ENCODE measurements at places on chromosomes 16 and 17.

DNA sequence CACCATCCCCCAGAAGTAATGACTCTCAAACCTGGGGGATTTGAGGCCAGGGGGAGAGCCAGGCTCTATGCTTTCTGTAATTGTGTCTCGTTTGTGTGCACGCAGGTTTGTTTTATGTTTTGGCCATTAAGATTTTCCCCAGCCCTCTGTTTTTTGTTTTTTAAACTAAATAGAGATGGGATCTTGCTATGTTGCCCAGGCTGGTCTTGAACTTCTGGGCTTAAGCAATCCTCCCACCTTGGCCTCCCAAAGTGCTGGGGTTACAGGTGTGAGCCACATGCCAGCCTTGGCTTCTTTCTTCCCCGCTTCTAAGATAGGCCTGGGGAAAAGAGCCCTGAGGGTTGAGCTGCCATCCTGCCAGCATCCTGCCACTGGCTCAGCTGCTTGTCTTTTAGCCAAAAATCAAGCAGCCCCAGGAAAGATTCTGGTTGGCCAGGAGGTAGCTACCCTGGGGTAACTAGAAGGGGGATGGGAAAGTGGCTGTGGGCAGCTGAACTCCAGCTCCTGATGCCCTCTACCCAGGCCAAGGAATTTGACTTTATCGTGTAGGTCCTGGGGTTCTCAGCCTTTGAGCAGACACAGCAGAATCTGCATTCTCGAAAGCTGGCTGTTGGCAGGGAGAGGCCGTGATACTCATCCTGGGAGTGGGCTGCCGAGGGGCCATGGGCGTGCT lies 18.4 kb downstream of the KDM8 start:
- no peak for DNase-seq

GRCh38 chr16:55706739-55707384 lies 51.1 kb downstream of the SLC6A2 start:
- no peak for DNase-seq

DNA sequence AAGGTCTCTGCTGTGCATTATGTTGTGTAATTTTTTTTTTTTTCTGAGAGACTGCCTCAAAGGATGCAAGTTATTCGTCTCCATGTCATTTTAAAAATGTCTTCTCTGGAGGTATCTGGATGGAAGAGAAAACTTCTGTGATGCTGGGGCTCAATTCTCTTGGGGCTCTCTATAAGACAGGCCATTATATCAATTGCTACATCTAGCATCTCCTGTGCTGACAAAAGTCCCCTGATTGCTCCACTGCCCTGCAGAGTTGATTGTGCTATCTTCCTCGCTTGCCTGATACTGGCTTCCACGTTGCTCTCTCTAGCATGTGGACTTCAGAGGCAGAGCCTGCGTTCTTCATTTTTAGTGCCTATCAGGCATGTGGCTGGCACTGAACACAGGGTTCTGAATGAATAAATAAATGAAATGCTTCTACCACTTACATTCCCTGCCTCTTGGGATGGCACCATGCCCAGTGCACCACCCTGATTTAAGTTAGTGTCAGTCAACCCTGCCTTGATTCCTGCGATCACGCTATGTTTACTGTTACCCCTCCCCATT lies 1035.5 kb upstream of the EEF2KMT start:
- DNase-seq: no peak

DNA sequence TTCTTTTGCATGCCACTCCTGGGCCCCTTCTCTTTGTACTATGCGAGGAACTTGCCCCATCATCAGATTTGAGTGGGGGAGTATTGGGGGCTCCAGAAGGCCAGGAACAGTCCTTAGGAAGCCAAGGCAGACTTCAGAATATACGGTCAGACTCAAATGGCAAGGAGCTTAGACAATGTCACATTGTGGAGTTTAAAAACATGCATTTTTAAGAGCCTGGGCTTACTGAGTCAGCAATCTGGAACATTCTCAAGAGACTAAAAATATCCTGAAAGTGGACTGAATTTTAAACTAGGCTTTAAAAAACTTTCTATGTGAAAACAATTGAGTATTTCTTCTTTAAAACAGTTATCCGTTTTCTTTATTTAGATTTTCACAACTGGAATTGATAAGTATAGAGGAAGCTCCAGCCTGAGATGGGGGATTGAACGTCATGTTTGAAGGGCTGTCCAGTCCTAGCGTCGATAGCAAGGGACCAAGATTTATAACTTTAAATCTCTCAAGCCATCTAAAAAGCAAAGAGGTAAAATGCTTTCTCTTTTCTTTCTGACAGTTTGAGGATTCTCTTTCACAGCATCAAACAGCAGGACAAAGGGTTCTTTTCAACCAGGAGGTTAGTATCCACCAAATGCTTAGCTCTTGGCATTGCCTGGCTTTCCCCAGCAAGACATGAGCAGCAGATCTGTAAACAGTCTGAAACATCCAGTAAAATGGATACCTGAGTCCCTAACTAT lies 45.8 kb upstream of the CDRT4 start:
- no peak for DNase-seq

DNA sequence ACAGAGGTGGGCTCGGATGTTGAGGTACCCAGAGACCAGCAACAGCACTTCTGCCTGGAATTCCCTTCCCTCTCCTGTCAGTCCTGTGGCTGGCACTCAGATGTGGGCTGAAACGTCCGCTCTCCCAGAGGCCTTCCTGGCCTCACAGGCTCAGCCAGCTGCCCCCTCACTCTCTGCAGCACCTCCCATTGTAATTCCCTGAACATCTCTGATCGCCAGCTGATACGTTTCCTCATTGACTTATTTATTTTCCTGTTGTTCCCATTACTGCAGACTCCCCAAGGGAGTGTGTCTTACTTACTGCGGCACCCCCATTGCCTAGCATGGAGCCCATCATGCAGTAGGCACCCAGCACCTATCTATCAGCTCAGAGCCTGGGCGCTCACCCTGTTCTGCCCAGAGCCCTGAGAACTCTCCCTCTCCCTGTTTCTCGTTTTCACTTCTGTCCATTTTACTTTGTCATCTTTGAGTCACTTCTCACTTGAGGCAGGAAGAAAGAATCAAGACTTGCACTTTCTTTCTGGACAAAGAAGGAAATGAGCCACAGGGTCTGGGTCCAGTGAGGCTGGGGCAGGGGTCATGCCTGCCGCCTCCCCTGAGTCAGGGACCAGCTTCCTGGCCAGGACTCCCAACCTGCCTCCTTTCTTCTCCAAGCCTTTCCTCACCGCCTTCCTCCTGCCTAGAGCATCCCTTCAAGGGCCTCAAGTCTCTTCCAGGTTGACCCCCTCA lies 10.2 kb downstream of the CDH5 start:
- DNase-seq: no peak

- no peak for DNase-seq
Measured at GRCh38 chr17:73297934-73298861, 13.6 kb downstream of the CDC42EP4 start.

- DNase-seq: no peak
Measured at GRCh38 chr17:78395155-78395554, 16.7 kb downstream of the PGS1 start.

DNA sequence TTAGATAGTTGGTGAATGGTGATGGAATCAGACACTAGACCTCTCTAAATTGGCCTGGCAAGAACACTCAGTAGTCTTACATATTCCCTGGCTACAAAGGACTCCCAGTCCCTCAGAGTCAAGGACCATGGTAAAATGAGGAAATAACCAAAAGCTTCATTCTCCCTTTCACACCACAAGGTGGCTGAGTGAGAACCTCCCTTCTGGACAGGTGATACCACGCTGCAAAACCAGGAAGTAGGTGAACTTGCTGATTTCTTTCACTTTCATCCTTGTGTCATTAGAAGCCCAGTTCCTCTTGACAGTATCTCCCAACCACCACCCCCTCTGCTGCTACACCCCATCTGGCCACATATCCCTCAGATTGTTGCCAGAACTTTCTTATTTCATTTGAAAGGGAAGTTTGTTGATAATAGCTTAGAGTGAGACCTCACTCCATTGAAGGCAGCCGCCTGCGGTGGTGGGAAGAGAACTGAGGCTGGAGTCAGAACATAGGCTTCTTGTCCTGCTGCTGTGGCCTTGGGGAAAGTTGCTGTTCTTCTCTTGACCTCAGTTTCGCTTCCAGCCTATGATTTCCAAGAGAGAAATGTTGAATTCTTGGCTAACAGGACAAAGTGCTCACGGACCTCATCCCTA lies 290.6 kb upstream of the CCL2 start:
- DNase-seq: no peak

DNA sequence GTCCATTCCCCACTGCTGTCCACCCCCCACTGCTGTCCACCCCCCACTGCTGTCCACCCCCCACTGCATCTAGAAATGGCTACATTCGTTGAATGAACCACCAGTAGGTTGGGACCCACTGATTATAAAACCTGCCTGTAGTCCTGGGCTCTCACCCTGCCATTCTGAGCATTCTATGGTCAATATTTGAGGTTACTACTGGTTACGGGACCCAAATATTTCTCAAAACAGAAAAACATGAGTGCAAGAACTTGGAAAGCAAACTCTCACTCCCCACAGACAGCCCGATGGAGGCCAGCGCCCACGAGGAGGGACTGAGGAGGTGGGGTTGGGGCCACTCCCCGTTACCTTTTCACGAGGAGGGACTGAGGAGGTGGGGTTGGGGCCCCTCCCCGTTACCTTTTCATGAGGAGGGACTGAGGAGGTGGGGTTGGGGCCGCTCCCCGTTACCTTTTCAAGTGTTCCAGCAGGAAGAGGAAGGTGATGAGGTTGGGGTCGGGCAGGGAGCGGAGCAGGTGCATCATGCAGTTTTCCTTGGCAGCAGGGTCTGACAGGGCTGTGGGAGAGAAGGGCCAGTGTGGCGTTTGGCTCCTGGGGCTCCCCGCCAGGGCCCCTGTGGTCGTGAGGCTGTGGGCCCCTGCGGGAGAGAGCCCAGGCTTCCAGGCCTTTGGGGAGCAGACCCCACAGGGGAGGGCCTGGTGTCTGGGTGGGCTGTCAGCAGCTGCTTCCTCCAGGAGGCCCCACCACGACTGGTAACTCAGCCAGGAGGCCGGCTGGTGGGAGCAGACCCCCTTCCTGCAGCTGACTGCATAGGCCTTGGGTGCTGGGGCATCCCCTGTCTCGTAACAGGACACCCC lies 12.5 kb downstream of the TIMM22 start:
- no peak for DNase-seq

- DNase-seq: no peak
Measured at GRCh38 chr17:81831563-81831956, 1.5 kb downstream of the MCRIP1 start.

GRCh38 chr17:1890758-1891450 lies 61.1 kb downstream of the RPA1 start:
- DNase-seq: no peak

DNA sequence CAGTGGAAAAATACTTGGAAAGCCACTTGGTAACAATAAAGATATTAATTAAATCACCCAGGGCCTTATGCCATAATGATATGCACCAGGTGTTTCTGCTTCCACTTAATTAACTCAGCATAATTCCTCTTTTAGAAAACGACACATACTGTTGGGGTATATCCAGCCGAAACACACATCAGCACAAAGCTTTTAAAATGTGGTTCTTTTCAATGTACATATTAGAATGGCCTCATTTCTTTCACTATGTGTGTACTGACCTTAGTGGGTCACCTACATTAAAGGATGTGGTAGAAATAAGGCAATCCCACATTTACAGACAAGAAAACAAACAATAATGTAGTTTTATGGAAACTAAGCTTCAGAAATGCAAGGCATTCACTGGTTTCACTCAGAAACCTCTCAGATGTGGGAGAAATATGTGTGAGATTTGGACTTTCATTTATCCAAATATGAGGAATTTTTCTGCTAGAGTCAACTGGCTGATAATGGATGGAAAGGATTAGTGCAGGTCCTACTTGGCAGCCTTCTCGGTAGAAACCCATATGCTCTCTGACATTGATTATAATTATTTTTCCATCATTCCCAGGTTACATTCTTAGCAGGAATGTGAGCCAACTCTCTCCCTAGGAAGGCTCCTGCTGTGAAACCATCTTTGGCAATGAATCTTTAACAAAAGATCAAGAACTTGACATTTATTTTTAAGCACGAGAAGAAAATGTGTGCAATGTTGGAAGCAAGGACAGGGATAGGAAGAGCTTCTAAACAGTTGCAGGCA lies 66.7 kb upstream of the DHX40 start:
- DNase-seq: no peak

DNA sequence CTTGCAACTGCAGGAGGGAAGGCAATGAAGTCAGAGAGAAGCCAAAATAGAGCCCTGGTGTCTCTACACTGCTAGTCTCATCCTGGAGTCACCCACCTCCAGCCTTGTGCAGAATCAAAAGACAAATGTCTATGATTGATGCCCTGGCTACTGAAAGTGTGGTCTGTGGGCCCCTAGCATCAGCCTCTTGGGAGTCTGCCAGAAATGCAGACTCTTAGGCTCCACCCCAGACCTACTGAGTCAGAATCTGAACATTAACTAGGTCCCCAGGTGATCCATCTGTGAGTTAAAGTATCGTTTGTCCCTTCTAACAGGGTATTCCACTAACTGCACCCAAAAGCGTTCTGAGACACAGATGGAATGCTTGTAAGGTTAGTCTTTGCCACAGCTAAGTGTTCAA lies 21.2 kb downstream of the EARS2 start:
- no peak for DNase-seq

DNA sequence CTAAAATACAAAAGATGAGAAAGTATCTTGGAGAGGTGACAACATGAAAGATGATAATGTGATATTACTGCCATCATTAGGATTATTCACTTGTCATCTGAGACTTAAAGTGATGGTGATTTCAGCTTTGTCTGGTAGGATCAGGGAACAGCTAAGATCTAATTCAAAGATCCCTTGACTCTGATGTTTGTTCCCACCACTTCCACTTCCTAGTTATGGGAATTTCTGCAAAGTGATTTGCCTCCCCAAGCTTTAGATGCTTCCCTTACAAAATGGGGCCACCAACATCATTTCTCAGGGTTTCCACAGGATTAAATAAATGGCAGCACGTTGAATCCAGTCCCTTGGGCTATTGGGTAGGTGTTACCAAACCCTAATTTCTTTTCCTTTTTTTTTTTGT lies 550.8 kb upstream of the CDH5 start:
- DNase-seq: no peak

GRCh38 chr16:17408955-17409441 lies 61.8 kb downstream of the XYLT1 start:
- DNase-seq: no peak

DNA sequence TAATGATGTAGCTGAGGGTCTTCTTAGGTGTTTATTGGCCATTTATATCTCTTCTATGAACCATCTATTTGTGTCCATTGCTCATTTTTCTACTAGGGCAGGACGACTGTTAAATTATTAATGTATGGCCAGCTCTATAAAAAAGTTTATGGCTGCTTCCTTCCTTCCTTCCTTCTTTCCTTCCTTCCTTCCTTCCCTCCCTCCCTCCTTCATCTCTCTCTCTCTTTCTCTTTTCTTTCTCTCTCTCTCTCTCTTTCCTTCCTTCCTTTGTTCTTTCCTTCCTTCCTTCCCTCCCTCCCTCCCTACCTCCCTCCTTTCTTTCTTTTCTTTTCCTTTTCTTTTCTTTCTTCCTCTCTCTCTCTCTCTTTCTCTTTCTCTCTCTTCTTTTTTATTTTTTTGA lies 17.2 kb upstream of the NDEL1 start:
- DNase-seq: no peak

DNA sequence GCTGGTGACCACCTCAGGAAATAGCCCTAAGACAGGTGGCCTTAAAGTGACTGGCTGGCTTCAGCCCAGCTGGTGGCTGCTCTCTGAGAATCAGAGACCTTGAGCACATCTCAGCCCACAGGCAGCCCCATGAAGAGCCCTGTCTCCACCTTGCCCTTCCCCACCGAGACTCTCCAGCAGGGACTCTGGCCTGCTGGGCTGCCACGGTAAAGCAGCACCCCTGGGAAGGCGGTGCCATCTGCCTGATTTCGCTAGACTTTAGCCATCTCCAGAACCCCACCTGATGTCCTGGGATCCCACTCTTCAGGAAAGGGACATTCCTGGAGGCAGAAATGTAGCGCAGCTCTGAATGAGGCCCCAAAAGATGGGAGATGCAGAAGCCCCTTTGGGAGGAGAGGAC lies 45.2 kb upstream of the LGALS9 start:
- DNase-seq: no peak

- no peak for DNase-seq
Measured at GRCh38 chr16:19583665-19584300, 28.3 kb downstream of the VPS35L start.

All from NCI-H510A (cell line).